ENCODE measurements at places on chromosomes 2 and 18.

DNA sequence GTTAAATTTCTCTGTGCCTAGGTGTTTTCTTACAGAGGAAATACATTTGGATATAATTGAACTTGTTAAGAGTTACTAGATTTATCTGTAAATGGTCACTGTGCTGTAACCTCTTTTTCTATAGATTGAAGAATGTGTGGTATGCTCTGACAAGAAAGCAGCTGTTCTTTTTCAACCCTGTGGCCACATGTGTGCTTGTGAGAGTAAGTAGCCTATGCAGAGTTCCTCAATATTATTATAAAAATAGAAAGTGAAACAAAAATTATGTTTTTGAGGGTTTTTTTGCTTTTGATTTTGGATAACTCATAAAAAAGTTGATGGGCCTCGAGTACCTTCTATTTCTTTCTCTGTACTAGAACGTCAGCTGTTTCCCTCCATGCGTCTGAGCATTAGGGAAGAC is 112.4 kb downstream of the MIB1 start:
- DNase-seq = no peak

GRCh38 chr18:74921057-74921820 is 287.7 kb downstream of the PTGR3 start:
- DNase-seq = no peak

- DNase-seq = no peak
Observed at GRCh38 chr2:224908818-224909217, 133.4 kb downstream of the DOCK10 start.

- no peak for DNase-seq
Observed at GRCh38 chr2:160197587-160197986, 2.5 kb downstream of the ITGB6 start.
